Activated CD4-positive, alpha-beta T cell treated with anti-CD3 and anti-CD28 coated beads, Interleukin-2, Interleukin-6, amounts not matched to agents 100 ng/mL and 50 ng/mL, durations not matched to agents 16 hours and 8 hours (primary cell): ENCODE measurements at places on chromosomes 7 and 10.

DNA sequence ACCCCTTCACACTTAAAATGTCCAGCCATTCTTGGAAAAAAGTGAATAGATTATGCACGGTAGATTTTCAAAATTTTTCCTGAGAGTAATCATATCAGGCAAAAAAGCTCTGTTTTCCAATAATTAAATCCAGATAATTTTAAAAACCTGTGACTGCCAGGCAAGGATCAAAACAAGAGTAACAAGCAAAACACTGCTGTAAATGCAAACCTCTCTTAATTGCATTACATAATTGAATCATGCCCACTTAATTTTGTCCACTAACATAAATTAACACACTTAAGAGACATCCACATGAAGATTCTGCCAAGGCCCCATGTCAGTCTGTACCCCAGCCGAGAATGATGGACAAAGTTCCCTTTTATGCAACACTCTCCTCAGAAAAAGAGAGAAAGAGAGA, 135.3 kb downstream of the FGFR2 start:
- DNase-seq, result no peak

DNA sequence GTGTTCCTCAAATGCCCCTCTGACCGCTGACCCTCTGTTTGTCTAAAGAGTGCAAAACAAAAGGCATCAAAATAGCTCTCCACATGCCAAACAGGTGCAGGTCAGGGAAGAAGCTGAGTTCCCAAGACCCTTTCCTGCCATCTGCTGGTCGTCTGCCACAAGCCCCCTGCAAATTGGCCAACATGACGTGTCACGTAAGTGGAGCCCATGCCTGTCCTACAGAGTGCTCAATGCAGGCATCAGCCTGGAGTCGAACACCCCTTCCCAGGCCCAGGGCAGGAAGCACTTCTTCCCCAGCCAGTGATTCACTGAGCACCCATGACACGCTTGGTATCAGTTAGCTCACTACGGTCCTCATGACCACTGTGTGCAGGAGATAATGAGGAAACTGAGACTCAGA, 14.1 kb downstream of the TMEM72 start:
- no peak for DNase-seq

GRCh38 chr10:48389272-48389671, 82.8 kb downstream of the MAPK8 start:
- DNase-seq, result peak; percentile 14

GRCh38 chr7:120931243-120931642, 19.3 kb upstream of the ING3 start:
- no peak for DNase-seq

GRCh38 chr10:31959461-31960173, 31.0 kb upstream of the ARHGAP12 start:
- DNase-seq, result no peak

- DNase-seq, result peak; percentile 17
These were observed 52.3 kb downstream of the HECW1 start for GRCh38 chr7:43164757-43165156.

GRCh38 chr7:47771336-47771989, 176.8 kb downstream of the PKD1L1 start:
- DNase-seq, result no peak

GRCh38 chr7:129247087-129247486, 22.3 kb downstream of the AHCYL2 start:
- no peak for DNase-seq

DNA sequence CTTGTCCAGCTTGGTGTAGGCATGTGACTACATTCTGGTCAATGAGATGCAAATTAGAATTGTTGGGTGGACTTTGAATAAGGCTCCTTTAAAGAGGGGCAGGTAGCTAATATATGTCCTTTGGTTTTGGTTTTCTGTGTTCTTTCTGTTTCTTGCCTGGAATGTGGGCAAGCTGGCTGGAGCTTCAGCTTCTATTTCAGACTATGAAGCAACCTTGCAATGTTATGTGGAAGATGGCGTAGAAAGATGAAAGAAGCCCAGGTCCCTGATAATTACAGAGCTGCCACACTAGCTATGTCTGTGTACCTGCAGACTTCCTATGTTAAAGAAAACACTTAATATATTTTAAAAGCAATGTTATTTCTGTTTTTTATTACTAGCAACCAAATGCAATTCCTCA, 46.2 kb downstream of the NEURL1 start:
- DNase-seq, result no peak

GRCh38 chr10:113576852-113577251, 24.0 kb downstream of the HABP2 start:
- no peak for DNase-seq

DNA sequence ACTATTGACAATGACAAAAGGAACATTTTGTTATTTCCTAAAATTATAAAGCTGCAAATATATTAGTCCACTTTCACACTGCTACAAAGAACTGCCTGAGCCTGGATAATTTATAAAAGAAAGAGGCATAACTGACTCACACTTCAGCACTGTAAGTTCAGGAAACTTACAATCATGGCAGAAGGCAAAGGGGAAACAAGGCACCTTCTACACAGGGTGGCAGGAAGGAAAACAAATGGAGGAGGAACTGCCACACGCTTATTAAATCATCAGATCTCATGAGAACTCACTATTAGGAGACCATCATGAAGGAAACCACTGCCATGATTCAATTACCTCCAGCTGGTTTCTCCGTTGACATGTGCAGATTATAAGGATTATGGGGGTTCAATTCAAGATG, 203.1 kb downstream of the TPK1 start:
- DNase-seq, result no peak

DNA sequence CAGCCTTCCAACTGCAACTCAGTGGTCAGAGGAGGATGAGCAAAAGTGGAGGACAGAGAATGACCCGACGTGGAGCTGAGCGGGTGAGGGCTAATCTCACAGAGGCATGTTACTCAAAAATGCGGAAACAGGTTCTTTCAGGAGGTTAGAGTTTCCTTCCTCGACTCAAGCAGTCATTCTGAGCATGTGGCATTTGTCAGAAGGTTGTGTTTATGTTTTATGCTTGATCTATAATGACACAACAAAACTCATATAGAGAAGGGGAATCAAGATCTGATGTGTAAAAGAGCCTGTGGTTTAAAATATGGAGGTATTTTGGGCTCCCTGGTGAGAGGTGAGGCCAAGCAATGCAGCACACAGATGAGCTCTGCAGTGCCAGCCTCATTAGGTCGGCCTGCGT, 311.4 kb downstream of the ADARB2 start:
- peak; percentile 8 for DNase-seq
